Esophagus squamous epithelium (tissue), 5 donors: ENCODE measurements at places on chromosomes 6 and 20. TPM values are rescaled to one million over a fixed set of nuclear protein-coding genes. Genes with fewer than 3 reads are reported as not detected.
A peak's percentile ranks its signal among the peaks of the same experiment; 100 is the strongest.

DNA sequence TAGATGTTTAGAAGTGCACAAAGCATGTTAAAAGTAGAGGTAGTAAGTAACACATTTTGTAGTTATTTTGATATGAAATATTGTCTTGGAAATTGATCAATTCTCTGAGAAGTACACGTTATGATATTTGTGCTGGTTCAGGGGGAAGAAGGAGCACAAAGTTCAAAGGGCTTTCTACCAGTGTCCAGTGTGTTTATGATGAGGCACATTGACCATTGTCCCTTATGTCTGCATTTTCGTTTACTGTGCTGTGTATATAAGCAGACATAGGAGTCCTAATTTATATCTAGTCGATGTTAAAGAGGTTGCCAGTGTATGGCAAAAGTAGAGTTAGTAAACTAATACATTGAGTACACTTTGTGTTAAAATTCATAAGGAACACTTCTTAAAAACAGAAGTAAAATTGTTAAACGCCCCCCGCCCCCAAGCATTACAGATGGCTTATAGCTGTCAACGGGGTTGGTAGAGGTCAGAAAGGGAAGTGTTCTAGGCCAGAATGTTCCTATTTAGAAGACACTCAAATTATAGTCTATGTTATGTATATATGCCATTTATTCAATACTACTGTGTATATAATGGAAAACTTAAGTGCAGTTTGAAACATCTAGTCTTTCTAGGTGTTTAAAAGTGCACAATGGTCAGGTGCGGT lies 13.3 kb upstream of the HMGN4 start:
- no peaks in the 10 kb centered on the region for H3K27me3 ChIP-seq
- H3K4me3 ChIP-seq = no peak overlapping the region
- no peaks in the 10 kb centered on the region for H3K36me3 ChIP-seq
- DNase-seq = no peak
- no peak overlapping the region for H3K27ac ChIP-seq

- H3K27me3 ChIP-seq = no peaks in the 10 kb centered on the region
- H3K27ac ChIP-seq = peak overlapping the region; percentile 95
- H3K4me1 ChIP-seq = peaks cover 14% of the 10 kb centered on the region
- H3K36me3 ChIP-seq = peaks cover 7% of the 10 kb centered on the region
- H3K4me3 ChIP-seq = peak overlapping the region; percentile 96
- no peak for DNase-seq
Measured at GRCh38 chr6:159790956-159791598, 810 bp downstream of the MRPL18 start.

- H3K27ac ChIP-seq = no peak overlapping the region
- no peak for DNase-seq
- H3K4me1 ChIP-seq = no peaks in the 10 kb centered on the region
- no peaks in the 10 kb centered on the region for H3K27me3 ChIP-seq
- no peaks in the 10 kb centered on the region for H3K36me3 ChIP-seq
Measured at GRCh38 chr6:15948930-15949900, 179.7 kb upstream of the MYLIP start.

- no peak overlapping the region for H3K27ac ChIP-seq
- no peak overlapping the region for H3K4me3 ChIP-seq
- H3K27me3 ChIP-seq = no peaks in the 10 kb centered on the region
- no peaks in the 10 kb centered on the region for H3K4me1 ChIP-seq
Measured at GRCh38 chr6:9593554-9593953, 821.3 kb downstream of the TFAP2A start.

GRCh38 chr20:5155404-5155803 lies 28.6 kb downstream of the CDS2 start:
- no peak overlapping the region for H3K27ac ChIP-seq
- DNase-seq = no peak
- no peak overlapping the region for H3K4me3 ChIP-seq
- H3K4me1 ChIP-seq = peaks cover 28% of the 10 kb centered on the region
- no peaks in the 10 kb centered on the region for H3K36me3 ChIP-seq

The C6orf163 gene
- 1.6 TPM for total RNA-seq

DNA sequence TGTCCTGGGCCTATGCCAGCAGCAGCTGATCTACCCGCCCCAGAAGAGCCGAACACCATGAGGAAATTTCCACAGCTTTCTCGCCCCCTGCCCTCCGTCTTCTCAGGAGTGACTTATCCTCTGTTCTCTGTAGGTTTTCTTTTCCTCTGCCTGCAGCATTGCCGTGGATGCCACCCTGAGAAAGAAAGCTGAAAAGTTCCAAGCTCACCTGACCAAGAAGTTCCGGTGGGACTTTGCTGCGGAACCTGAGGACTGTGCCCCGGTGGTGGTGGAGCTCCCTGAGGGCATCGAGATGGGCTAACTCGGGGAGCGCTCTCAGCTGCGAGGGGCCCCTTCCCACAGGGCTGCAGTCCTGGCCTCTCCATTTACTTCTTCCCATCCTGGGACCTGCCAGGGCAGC lies 19.2 kb downstream of the AAR2 start:
- peaks cover 6% of the 10 kb centered on the region for H3K4me1 ChIP-seq
- no peak overlapping the region for H3K27ac ChIP-seq
- H3K36me3 ChIP-seq = peaks cover 8% of the 10 kb centered on the region
- H3K27me3 ChIP-seq = no peaks in the 10 kb centered on the region

The BACH2 gene
- 0.22 TPM for total RNA-seq

The MYCT1 gene
- 7.8 TPM for total RNA-seq

GRCh38 chr6:119186490-119186889 lies 108.0 kb upstream of the FAM184A start:
- H3K4me1 ChIP-seq = no peaks in the 10 kb centered on the region
- no peaks in the 10 kb centered on the region for H3K27me3 ChIP-seq
- no peak overlapping the region for H3K27ac ChIP-seq
- DNase-seq = no peak
- no peak overlapping the region for H3K4me3 ChIP-seq
